ENCODE measurements at places on chromosomes 1 and 21.

- no peak for DNase-seq
Observed at GRCh38 chr21:45543371-45543709, 1.1 kb upstream of the SLC19A1 start.

DNA sequence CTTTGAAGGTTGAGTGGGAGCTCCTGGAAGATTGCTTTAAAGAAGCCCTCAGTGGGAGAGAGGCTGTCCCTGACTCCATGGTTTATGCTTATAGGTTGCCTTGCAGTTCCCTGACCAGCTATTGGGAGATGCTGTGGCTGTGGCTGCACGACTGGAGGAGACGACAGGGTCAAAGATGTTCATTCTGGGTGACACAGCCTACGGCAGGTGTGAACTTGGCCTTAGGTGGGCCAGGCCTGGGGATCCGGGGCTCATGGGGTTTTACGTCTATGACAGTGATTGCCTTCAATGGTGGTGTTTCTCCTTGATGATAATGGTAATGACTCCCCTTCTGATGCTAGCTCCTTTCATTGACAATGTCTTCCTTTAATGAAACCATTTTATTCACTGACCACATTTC, 692 bp downstream of the DPH2 start:
- no peak for DNase-seq

- DNase-seq: no peak
Observed at GRCh38 chr1:117838911-117839310, 90.5 kb downstream of the GDAP2 start.

DNA sequence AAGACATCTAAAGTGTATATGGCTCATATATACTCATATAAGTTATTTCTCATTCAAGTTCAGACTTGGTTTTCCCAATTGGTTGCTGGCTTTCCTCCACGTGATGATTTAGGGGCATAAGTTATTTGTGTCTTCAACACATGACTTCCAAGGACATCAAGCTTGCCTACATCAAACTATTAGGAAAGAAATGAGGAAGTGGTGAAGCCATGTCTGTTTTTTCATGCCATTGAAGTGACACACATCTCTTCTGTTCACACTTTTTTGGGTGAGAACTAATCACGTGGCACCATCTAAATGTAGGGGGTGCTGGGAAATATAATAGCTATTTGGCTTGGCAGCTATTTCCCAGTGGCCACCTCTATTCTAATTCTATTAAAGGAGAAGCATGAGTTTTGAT, 282.1 kb downstream of the OMA1 start:
- DNase-seq: no peak

GRCh38 chr21:38929142-38929541, 123.4 kb downstream of the ETS2 start:
- no peak for DNase-seq

DNA sequence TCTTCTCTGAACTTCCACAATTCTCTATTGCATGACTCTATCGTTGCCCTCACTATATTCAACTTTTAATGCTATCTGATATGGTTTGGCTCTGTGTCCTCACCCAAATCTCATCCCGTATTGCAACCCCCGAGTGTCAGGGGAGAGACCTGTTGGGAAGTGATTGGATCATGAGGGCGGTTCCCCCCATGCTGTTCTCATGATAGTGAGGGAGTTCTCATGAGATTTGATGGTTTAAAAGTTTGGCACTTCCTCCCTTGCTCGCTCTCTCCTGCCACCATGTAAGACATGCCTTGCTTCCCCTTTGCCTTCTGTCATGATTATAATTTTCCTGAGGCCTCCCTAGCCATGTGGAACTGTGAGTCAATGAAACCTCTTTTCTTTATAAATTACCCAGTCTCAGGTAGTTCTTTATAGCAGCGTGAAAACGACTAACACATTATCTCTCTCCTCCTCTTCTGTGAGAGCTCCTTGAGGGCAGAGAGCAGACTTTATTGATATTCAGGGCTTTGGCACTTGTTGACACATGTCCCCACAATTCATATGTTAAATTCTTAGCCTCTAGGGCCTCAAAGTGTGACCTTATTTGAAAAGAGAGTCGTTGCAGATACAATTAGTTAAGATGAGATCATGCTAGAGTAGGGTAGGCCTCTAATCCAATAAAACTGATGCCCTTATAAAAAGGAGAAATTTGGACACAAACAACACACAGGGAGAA, 52.1 kb downstream of the ADCY10 start:
- no peak for DNase-seq

DNA sequence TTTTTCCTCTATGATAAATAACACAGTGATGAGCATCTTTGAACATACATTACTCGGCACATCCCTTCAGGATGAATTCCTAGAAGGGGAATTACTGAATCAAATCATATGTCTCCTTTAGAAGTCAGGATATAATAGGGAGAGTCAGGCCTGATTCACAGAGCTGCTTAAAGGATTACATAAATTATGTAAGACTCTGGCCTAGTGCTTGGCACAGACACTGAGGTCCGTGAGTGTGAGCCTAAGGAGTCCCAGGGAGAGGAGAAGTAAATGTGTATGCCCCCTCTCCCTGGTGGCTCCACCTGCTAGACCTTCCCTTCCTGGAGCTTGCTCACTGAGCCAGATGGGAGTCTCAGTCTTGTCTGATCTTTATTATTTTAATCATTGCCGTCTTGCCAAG, 8.6 kb upstream of the FOXE3 start:
- DNase-seq: no peak

DNA sequence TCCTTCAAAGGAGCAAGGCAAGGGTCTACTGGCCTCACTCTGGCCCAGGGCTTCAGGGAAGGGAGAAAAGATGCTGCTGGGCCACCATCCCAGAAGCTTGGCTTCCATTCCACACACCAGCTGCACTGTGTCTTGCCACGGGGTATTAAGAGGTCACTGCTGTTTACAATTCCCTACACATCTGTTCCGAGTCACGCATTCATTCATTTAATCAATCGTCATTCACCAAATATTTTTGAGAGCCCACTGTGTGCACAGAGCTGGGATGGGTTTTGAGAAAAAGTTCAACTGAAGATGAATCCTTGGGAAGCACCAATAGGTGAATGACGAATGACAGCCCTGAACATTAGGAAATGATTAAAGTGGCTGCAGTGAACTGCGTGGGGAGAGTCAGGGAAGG, 101.7 kb downstream of the NAV1 start:
- no peak for DNase-seq

- DNase-seq: no peak
Observed at GRCh38 chr1:68188060-68188538, 44.2 kb downstream of the WLS start.
